ENCODE measurements at places on chromosomes 6 and 20.

- DNase-seq, result no peak
Measured at GRCh38 chr20:50916934-50917333, 14.3 kb downstream of the ADNP start.

- peak; percentile 52 for DNase-seq
Measured at GRCh38 chr6:68915586-68915985, 280.5 kb downstream of the ADGRB3 start.

- DNase-seq, result no peak
Measured at GRCh38 chr6:159112714-159113113, 56.5 kb upstream of the FNDC1 start.

DNA sequence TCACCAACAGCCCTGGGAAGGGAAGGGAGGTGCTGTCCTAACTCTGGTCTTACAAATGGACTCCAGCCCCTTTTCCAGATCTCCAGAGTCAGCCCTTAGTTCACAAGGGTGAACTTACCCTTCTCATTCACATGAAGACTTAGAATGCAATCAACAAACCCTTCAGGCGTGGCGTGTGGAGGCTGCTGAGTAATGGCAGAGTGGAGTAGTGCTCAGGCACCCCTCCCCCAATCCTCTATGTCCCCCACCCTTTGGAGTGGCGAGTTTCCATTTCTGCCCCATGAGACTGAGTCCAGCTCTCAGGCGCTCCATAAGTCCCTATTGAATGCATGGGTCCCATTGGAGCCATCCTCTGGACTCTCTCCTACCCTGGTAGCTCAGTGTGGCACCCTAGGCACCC, 3.3 kb downstream of the SNAI1 start:
- no peak for DNase-seq

- no peak for DNase-seq
Measured at GRCh38 chr6:150787429-150787828, 78.1 kb upstream of the MTHFD1L start.

GRCh38 chr20:22071841-22072240, 366.4 kb downstream of the PAX1 start:
- DNase-seq, result no peak

GRCh38 chr20:375265-375889, 5.2 kb upstream of the TRIB3 start:
- no peak for DNase-seq

- DNase-seq, result no peak
Measured at GRCh38 chr20:14331646-14332045, 5.8 kb downstream of the FLRT3 start.

- DNase-seq, result no peak
Measured at GRCh38 chr6:166587631-166588413, 1.3 kb upstream of the RAMACL start.

DNA sequence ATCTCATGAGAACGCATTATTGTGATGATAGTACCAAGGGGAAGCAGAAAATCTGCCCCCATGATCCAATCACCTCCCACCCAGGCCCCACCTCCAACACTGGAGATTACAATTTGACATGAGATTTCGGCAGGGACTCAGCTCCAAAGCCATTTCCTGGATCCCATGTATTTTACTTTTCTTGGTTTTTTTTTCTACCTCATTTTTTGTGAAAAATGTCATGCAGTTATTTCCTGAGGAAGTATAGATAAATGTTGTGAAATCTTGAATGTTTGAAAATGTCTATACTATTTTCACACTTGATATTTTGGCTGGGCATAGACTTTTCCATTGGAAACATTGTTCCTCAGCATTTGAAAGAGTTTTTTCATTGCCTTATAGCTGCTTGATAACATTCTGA, 9.1 kb upstream of the BRPF3 start:
- DNase-seq, result no peak

DNA sequence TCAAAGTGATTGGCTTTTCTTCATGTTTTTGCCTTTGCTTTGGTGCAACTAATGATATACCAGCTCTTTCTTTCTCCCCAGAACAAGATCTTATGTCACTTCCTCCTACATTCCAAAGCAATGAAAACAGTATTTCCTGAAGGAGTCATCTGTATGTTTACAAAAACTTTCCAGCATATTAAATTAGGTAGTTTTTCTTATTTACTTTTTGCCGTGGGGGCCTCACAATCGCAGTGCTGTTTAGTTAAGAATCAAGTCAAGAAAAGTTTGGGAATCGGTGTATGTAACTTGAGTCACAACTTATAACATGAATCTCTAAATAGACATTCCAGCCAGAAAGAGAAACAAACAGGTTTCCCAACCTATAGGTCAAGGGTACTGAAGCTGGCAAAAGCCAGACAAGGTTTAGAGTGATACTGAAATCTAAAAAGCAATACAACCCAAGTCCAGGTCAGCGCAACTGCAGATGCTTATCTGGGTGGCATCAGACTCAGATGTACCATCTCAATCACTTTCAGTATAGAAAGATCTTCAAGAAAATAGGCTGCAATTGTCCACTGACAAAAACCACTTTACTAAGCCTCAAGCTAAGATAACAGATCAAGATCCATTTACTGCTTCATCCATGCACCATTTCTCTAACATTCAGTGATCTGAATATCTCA, 63.6 kb downstream of the IPCEF1 start:
- no peak for DNase-seq

DNA sequence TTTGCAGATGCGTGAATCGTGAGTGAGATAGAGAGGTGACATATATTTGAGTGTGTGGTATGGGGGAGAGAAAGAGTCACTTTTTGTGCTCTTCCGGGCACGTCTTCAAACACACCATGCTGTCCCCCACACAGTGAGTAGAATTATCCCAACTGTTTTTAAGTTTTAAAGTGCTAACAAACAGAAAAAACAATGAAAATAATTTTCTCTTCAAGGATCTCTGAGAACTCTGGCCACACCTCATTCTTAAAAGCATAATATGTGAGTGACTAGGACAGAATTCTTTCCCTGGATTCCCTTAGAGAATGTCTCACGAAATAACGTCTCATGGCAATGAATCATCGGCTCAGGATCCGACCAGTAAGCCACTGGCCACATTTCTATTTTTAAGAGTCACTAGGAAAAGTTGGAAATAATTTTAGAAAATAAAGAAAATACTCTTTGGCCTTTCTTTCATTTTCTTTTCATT, 235.7 kb upstream of the ZNF217 start:
- no peak for DNase-seq

GRCh38 chr6:149897015-149897697, 757 bp downstream of the RAET1E start:
- DNase-seq, result no peak

GRCh38 chr6:43915208-43915869, 145.3 kb downstream of the VEGFA start:
- no peak for DNase-seq

DNA sequence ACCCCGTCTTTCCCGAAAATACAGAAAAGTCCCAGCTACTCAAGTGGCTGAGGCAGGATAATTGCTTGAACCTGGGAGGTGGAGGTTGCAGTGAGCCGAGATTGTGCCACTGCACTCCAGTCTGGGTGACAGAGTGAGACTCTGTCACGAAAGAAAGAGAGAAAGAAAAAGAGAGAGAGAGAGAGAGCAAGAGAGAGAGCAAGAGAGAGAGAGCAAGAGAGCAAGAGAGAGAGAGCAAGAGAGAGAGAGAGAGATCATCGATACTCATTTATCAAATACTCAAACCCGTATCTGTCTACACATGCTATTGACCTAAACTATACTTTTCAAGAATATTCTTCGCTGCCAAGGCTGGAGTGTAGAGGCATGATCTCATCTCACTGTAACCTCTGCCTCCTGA, 28.2 kb upstream of the SALL4 start:
- no peak for DNase-seq

GRCh38 chr6:80170433-80170832, 64.0 kb downstream of the BCKDHB start:
- no peak for DNase-seq

- DNase-seq, result no peak
Measured at GRCh38 chr6:144955392-144955791, 670.3 kb downstream of the UTRN start.

- no peak for DNase-seq
Measured at GRCh38 chr6:524803-525202, 132.1 kb downstream of the HUS1B start.

- DNase-seq, result no peak
Measured at GRCh38 chr6:36827261-36828079, 11.8 kb downstream of the CPNE5 start.

DNA sequence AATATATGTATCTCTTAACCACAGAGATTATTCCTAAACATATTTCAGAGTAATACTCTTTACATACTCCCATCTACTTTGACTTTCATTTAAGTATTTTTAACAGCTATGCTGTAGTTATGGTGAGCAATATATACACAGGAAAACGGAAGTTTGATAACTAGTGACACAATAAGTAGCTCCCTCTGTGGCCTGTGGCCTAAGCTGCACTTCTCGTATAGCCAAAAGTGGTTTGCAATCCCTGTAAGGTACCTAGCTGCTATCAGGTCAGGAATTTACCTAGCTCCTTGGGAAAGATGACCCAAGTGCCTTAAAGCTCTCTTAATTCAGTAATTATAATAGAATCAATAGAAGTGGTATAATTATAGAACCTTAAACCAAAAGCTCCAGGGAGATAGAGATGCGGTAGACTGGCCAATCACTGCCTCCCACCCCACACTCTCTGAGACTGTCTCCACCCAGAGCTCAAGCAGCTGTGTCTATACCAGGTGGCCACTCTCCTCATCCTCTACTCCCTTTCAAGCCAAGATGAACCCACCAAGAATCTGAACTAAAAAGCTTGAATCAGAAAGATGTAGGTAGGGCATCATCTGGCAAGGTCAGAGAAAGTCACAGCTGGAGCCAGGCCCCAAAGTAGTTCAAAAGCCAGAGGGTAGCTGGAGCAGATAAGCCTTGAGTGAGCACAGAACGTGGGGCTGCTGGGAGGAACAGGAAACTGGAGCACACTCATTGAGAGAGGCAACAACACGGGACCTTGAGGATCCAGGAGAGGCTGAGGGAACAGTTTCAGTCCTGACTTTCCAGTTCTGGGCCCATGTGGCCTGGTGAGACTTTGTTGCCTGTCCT, 84.9 kb upstream of the ASF1A start:
- DNase-seq, result no peak

DNA sequence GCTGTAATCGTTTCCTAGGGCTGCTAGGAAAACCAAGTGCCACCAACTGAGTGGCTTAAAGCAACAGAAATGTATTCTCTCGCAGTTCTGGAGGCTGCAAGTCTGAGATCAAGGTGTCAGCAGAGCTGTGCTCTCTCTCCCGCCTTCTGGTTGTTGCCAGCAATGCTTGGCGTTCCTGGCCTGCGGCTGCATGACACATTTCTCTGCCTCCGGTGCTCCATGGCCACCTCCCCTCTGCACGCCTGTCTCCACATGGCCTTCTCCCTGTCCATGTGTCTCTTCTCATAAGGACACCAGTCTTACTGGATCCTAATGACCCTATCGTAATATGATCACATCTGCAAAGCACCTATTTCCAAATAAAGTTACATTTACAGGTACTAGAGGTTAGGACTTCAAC, 91.7 kb upstream of the AKAP12 start:
- no peak for DNase-seq

DNA sequence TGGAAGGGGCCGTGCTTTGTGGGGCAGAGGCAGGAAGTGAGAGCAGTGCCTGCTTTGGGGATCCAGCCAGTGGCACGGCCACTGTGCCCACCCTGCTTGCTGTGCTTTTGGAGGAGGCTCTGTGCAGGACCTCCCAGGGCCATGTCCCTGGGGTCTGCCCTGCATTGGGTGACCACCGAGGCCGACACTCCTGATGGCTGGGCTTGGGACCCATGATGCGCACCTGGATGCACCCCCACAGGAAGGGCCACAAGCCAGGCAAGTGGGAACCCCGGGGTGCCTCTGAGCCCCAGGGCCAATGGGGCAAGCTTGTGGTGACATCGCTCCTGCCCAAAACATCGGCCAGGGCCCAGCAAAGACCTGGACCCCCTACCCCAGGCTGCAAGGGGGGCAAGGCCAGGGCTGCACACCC, 738.6 kb upstream of the GJE1 start:
- DNase-seq, result no peak

- DNase-seq, result peak; percentile 9
Measured at GRCh38 chr20:63248835-63249591, 5.2 kb downstream of the NKAIN4 start.

DNA sequence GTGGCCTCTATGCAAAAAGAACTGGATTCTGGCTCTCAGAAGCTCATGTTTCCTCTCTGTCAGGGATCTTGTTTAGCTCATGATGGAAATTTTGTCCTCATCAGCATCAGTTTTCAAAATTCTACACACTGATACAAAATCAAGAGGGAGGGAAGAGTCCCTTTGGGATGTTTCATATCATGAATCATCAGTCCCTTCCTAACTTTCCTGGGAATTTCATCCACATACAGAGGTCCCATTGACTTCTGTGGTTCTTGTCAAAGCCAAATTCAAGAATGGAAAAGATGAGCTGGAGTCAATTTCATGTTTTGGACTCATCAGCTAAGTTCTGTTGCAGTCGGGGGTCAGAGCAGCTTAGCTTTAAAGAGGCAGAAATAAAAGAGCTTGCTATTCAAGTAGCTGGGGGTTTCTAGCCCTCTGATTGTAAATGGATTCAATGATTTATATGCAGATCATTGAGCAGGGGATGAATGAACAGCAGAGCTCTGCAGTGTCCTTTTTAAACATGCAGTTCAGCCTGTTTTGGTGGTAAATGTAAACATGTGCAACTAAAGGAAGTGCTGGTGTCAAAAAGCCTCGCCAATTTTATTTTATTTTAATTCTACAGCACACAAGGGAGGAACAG, 21.3 kb upstream of the TMEM14A start:
- DNase-seq, result no peak

DNA sequence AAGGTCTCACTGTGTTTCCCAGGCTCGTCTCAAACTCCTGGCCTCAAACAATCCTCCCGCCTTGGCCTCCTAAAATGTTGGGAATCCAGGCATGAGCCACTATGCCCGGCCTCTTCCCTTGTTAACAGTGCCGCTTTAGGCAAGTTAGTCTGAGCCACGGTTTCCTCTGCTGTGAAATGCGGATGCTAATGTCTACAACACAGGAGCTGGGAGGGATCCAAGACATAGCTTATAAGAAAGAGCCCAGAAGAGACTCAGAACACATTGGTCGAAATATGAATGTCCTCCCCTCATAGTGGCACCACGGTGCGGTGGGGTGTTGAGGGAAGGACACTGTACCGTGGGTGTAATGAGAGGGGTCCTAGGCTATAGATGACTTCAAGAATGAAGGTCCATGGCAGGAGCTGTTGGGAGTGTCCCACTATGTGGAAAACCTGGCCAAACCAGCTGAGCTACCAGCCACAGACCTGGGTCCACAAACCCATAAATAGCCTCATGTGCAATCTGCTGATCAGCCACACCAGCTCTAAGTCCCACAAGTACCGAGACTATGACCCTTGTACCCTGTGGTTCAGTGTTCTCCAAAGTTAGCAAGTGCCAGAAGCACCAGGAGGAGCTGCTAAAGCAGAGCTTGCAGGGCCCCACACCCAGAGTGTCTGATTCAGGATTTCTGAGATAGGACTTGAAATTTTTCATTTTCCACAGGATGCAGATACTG, 57.8 kb upstream of the ZFAND3 start:
- no peak for DNase-seq
